ENCODE measurements at places on chromosomes 7 and 10.

GRCh38 chr10:132306343-132306685 is 1.4 kb downstream of the STK32C start:
- peak; percentile 16 for DNase-seq

DNA sequence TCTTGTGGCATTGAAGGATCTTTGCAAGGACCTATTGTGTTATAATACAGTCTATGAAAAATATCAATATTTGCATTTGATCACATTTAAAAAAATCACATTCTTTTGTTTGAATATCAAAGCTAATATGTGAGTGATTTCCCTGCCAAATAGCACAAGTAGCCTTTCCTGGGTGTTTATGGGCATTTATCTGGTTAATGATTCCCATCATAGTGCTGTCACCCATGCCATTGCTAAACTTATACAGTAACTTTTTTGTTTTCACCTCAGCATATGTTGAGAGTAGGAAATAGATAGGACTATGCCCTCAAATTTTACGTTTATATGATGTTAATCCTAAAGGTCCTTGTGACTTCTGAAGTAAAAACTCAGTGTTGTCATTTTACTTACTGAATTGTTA is 136.9 kb downstream of the CFTR start:
- no peak for DNase-seq

DNA sequence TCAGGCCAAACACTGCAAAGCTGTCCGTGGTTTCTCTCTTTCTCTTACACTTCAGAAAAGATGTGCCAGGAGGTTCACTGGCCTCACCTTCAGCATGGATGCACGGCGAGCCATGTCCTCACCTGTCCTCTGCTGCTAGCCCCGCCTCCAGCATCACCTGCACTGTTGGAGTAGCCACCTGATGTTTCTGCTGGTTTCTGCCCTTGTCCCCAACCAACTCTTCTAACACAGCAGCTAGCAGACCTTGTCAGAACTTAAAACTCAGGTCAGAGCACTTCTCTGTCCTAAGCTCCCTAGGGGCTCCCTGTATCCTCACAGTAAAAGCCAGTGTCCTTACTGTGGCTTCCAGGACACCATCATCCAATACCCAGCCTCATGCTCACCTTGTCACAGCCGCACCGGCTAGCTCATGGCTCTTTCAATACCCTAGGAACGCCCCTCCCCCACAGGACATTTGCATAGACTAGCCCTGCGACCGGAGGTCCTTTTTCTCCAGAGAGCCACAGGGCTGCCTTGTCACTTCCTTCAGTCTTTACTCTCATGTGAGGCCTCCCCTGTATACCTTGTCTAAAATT is 15.2 kb downstream of the PALD1 start:
- DNase-seq = no peak

DNA sequence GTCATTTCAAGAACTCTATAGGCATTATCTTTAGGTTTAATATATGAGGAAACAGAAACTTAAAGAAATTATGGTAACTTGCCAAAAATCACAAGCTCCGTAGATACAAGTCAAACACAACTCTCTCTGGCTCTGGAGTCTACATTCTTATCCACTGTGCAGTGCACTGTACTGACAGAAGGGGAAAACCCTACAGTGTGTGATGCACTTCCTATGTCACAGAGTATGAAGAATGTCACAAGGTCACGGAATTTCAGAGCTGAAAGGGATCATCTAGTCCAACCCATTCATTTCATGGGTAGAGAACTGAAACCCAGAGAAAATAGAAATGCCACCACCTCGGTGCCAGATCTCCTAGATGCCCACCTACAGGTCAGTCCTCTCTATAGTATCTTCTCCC is 86.1 kb downstream of the LRRTM3 start:
- no peak for DNase-seq

- DNase-seq = no peak
These were observed 168.1 kb downstream of the WNT2 start for GRCh38 chr7:117154721-117155120.

DNA sequence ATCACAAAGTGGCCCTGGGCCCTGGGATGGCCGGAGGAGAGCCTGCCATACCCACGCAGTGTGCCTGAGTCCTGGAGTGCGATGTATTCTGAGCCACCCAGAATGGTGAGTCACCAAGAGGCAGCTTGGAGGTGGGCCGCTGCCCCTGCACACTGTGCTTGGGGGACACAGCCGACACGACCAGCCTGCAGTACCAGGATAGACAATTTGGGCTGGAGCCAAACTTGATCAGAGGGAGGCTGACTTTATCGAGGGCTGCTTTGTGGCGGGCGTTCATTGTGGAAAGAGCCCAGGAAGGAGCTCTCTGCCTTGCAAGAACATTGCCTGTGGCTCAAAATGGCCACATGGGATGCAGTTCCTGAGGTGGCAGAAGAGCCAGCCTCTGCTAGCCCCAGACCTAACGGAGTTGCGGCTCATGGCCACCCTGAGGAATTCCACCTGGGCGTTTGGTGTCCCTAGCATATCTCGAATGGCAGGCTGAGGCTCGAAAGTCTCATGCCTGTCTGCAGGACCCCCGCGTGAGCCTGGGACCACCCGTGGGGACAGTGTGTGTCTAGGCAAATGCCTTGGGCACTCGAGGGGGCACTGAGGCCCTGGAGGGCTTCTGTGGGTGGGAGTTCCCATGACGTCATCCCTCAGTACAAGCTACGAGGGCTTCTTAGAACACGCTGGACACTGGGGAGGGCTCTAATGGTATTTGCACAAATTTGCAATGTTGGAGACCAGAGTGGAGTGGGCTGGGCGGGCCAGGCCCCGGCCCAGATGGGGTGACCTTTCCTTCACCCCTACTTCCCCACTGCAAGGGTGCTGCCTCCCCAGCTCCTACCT is 79.7 kb downstream of the LHPP start:
- no peak for DNase-seq

- DNase-seq = peak; percentile 92
These were observed 121.0 kb downstream of the HIP1 start for GRCh38 chr7:75617634-75618234.

DNA sequence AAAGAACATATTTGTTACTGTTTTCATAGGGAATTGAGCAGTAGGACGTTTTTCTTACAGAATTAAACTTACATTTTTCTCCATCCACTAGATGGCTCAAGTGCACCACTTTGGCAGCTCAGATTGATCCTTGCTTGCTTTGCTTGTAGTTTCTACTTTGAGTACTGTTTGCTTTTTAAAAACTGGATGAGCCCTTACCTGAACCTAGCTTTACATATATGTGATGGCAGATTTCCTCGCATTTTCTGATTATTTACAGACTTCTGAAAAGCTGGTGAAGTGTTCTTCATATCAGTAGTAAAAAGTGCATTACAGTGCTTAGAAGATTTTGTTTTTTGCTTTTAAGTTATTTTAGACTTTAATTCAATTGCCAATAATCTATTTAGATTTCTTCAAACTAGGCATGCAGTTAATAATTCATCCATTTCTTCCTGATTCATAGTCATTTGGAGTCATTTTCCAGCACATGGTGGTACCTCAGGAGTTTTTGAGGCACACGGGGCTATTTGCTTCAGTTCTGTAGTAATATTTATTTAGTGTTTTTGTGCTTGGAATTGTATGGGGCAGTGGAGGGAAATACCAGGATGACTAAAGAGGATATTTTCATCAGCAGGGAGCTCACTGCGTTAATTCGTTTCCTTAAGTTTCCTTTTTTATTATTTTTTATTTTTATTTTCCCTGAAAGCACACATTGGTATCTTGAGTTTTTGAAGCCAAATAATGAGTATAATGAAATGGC is 57.3 kb downstream of the MAPK8 start:
- DNase-seq = no peak

- no peak for DNase-seq
These were observed 85.9 kb upstream of the KMT2C start for GRCh38 chr7:152521420-152522337.

DNA sequence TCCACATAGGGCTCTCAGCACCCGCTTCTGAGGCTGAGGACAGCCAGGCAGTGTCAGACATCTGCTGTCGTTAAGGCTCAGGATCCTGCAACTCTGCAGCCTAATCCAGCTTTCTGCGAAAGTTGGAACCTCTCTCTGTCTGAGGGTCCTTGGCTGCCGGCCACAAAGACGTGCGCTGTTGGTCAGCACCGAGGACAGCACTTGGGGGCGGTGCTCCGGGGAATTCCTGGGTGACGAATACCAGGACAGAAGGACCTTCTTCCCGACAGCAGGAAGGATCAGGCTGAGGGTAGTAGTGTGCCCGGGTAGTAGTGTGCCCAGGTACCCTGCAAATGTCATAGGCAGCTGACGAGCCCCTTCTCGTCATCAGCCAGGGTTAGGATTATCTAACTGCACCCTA is 16.0 kb upstream of the RASGEF1A start:
- no peak for DNase-seq

GRCh38 chr7:132930881-132931280 is 151.0 kb downstream of the CHCHD3 start:
- DNase-seq = no peak
